ENCODE measurements at places on chromosomes 11 and 22.

DNA sequence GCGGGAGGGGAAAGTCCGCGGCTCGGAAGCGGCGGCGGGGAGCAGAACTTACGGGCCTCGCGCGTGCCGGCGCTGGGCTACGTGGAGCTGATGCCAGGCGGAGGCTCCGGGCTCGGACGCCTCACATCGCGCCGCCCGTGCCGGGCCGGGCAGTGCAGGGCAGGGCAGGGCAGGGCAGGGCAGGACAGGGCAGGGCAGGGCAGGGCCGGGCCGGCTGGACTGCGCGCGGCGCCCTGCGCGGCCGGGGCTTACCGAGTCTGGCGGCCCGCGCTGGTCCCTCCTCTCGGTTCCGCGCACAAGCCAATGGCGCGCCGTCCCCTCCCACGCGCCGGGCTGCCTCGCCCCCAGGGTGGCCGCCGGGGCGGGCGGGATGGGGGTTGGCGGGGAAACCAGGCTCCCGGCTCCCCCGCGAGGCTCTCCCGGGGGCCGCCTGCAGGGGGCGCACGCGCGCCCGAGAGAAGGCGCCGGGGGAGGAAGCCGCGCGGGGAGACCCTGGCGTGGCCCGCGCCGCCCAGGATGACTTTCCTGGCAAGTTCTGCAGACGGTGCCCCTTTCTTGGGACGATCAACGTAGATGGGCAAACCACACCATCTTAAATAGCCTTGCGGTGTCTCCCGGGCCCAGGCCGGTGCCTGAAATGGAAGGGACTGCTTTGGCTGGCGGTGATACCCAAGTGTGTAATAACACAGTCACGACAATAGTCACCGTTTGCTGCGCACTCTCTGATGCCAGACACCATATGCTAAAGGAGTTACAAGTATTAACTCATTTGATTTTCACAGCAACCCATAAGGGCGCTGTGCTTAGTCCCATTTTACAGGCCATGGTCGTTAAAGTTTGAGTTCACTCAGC, at the start of gene TP53I11:
TSS of gene TP53I11 (minus strand) at position 259 of the 852 bp plus-strand sequence. CDS start 12,548 bp downstream, outside the sequence.
- DNase-seq = peak; percentile 67

GRCh38 chr22:45548991-45549761, 46.5 kb downstream of the FBLN1 start:
- no peak for DNase-seq

GRCh38 chr11:50379484-50379883, 346.8 kb downstream of the OR4C45 start:
- no peak for DNase-seq

DNA sequence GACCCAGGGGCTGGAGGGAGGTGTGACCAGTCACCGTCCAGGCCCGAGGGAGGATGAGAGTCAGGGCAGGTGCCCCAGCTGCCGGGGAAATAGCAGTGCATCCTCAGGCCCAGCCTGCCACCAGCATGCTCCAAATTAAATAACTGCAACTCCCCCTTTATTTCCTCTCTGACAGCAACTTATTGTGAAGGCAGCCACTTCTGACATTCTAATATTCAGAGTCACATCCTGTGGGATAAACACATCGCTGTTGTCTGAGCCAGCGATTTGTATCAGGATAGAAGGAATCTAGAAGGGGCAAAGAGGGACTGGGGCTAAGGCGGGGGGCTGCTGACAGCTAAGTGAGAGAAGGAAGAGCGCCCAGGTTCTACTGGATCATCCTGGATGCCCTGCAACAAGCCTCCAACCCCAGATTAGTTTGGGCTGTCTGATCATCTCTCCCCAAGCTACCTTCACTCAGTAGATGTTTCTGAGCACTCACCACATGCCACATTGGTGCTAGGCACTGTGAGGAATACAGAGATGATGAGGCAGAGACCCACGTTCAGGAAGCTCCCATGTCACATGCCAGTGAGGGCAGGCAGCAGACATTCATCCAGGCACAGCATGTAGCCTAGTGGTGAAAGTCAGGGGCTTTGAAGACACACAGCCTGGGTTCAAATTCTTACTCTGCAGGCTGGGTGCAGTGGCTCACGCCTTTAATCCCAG, 214.1 kb downstream of the BUD13 start:
- DNase-seq = no peak

- DNase-seq = no peak
Observed at GRCh38 chr11:20368438-20368837, 4.9 kb downstream of the HTATIP2 start.

DNA sequence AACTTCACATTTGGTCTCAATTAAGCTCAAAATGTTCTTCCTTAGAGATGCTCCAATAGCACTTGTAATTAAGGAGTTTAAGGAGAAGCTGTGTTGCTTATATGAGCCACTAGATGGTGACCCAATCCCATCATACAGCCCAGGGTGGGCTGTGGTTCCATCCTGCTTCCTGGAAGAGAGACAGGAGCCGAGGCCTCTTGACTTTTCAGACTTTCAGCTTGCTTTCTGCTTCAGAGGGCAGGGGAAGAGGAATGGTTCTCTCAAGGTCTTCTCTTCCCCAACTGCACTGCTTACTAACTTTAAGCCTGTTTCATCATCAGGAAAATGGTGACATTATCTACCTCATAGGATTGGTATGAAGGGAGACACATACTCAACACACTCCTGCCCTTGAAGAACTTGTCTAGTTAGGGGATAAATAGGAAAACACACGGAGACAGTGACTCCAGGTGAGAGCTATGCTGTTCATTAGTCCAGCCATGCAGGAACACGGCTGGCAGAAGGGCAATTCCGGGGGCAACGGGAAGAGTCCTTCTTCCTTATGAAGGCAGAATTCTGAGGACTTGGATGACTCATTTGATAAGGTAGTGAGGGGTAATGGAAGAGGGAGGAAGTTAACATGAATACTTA, 20.1 kb downstream of the TMEM218 start:
- DNase-seq = no peak

DNA sequence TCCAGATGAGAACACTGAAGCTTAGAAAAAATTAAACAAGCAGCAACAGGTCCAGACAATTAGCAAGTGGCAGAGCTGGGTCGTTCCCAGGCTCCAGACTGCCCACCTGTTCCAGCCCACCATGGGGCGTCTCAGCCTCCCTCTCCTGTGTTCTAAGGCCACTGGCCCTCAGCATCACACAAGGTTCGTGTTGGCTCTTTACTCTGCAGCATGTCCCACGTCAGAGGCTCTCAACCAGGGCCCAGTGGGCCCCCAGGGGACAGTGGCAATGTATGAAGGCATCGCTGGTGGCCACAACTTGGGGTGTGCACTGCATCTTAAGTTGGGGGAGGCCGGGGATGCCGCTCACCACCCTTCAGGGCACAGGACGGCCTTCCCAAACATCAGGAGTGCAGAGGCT, 6.2 kb downstream of the PDGFB start:
- DNase-seq = no peak

- no peak for DNase-seq
Observed at GRCh38 chr11:99311870-99312269, 291.1 kb downstream of the CNTN5 start.

DNA sequence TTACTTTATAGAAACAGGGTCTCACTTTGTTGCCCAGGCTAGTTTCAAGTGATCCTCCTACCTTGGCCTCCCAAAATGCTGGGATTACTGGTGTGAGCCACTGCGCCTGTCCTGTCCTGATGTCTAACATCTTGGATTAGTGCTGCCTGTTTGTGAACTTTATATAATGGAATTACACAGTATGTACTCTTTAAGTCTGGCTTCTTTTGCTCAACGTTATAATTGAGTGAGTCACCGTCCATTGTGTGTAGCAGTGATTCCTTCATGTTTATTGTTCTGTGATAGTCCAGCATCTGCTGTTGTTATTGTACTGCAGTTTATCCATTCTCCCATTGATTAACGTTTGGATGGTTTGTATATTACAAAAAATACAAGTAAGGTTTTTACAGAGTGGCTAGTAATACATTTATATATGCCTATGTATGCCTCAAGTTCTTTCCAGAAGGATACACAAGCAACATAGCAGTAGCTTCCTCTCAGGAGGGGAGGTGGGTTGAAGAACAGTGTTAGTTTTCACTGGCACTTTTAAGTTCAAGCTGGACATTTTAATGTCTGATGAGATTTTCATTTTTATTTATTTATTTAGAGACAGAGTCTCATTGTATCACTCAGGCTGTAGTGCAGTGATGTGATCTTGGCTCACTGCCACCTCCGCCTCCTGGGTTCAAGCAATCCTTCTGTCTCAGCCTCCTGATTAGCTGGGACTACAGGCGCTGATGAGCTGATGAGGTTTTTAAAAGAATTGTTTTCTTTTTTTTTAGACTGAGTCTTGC, 25.2 kb upstream of the MICALL1 start:
- no peak for DNase-seq

DNA sequence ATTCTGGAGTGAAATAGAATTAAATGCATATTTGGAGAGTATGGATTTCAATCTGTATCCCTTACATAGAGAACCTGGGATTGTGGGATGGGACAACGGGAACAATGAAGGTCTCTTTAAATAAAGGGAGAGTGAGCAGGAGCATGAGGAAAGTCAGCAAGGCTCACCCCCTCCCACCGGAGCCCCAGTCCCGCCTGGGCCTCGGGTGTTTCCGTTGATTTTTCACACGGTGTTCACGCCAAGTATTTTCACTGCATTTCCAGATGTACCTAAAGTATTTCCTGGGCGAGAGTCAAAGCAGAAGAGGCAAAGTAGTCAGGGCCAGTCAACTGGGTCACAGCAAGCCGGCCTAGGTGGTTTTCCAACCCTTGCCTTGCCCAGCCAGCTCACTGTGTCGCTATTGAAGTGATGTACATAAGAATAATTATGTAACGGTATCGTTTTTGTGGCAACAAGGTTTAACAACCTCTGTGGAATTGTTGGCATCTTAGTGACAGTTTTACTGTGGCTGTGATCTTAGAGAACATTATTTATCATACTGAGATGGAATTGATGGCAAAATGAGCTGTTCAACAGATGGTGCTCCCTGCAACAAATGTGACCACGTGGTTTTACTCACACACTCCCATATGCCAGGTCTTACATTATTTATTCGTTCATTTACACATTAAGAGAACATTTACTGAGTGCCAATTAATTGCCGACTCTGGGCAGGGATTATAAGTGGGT, 177.3 kb downstream of the ADAMTS15 start:
- no peak for DNase-seq

DNA sequence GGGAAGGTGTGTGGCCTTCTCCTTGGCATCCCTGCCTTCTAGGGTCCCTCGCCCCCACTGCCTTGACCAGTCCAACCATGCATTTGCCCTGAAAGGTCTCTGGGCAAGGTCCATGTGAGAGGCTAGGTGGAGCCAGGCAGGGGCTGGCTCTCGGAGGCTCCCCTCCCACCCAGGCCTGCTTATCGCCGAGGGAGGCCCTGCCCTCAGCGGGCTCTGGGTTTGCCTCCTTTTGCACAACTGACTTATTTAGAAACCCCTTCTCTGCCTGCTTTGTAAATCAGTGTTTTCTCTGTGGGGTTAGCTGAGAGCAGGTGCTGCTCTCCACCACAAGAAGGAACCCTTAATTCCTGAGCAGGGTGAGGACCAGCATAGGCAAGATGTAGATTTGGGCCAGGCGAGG, 47.7 kb downstream of the CD82 start:
- no peak for DNase-seq

DNA sequence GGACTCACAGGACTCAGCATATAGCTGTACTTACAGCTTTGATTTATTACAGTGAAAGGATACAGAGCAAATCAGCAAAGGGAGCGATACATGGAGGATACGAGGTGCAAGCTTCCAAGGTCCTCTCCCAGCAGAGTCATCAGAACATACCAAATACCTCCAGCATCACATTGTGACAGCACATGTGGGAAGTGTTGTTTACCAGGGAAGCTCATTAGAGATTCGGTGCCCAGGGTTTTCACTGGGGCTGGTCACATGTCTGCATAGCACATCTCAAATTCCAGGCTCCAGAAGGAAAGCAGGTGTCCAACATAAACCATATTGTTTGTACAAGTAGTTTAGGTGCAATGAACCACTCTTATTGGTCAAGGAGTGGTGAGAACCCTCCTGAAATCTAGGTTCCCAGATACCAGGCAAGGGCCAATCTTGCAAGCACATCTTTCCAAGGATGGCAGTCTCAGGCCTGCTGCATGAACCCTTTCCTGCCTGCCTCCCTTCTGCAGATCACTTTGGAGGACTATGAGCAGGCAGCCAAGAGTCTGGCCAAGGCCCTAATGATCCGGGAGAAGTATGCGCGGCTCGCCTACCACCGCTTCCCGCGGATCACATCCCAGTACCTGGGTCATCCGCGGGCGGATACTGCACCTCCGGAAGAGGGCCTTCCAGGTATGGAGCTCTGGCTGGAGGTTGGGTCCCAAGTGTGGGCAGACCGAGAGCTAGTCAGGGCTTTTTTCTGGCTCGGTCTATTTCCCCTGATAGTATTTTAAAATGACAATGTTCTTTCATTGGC, 26.7 kb downstream of the AMPD3 start:
- DNase-seq = no peak

All from T-helper 2 cell treated with Interferon-gamma antibody and Interleukin-4, amounts not matched to agents 5 μg/mL and 100 μg/mL, for 36 hours (primary cell).